ENCODE measurements at places on chromosomes 3 and 15.

- DNase-seq: no peak
Measured at GRCh38 chr15:63191895-63192618, 2.7 kb downstream of the RAB8B start.

DNA sequence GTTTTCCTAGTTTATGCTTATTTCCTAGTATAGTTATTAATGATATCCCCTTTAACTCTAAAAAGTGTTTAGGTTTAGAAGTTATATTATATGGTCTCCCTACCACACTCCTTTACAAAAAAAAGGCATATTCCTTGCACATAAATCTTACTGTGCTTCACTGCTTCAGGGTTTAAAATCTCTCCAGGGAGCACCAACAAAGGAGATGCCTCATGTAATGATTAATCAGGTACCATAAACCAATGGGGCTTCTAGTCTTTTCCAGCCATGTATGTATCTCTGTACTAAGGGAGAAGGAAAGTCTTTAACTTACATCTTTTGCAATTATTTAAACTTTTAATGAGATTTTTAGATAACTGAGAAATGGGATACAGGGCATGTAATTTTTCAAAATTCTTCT lies 91.5 kb upstream of the RBMS3 start:
- DNase-seq: no peak

- no peak for DNase-seq
Measured at GRCh38 chr3:127366383-127366782, 78.5 kb upstream of the PRR20G start.

DNA sequence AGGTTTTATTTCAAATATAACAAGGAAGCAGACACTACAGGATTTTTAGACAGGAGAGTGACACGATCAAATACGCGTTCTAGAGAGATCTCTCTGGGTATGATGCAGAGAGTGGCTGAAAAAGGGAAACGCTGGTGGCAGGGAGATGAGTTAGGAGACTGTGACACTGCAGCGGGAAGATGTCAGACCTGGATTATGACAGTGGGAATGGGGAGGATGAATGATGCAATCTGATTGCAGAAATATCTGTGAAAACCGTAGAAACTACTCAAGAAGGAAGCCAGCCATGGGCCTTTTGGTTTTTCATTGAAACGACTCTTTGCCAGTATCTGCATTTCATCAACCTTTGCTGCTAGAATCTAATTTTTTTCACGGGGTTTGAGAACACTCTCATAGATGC lies 157.9 kb downstream of the FAM43A start:
- no peak for DNase-seq

GRCh38 chr3:70840106-70840870 lies 527.9 kb upstream of the MDFIC2 start:
- DNase-seq: no peak

DNA sequence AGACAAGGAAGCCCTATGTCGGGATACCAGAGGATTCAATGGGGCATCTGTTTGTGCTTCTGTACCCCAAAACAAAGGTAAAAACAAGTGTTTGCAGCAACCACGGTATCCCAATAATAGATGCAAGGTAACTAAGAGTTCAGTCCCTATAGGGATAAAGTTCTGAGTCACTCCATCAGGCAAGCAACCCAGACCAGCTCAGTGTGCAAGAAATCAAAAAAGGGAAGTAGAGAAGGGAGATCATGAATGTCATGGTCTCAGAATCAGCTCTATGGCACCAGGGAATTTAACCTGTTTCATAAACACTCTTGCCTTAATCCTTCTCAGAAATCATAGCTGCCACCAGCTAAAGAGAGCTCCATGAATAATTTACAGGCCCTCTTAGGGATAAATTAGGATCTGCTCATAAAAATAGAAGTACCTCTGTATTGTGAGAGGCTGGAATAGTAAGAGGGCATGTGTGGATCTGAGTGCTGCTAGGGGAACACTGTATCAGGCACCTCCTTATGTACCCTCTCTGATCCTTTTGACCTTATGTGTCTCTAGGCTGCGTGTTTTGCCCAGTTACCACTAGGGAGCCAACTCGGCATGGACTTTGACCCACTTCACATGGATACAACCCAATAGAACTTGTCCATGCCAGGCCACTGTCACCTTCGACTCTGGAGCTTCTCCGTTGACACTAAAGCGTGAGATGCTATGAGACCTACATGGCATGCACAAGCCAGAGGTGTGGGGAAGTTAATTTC lies 754.6 kb downstream of the AGBL1 start:
- no peak for DNase-seq

DNA sequence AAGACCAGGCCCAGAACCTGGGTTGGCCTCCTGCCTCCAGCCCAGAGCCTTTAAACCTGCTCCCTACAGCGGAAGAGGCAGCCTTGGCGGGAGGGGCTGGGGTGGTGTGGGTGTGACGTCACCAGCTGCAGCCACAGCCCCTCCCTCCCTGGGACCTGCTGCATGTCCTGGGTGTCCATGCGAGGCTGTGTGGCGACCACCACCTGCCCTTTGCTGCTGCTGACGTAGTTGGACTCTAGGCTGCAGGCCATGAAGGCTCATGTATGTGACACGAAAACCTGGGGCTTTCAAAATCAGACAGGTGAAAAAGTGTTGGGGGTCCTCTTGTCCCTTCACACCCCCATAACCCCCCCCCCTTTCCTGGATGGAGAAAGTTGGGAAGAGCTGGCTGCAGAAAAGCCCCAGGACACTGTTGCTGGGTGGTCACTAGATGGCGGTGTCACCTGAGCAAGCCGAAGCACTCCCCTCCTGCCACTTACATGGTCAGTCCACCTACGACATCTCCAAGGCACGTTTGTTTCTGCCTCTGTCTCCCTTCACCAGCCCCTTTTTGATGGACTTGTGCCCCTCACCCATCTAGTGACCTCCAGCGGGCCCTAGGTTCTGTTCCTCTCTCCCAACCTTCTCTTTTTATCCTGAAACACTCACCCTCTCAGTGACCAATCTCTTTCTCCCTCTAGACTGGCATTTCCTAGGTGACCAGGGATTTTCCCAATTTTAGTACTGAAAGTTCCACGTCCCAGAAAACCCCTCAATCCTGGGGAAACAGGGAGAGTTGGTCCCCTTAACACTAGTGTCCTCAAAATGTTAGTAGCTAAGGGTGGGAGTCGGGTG lies 35.2 kb downstream of the SLC6A20 start:
- peak; percentile 1 for DNase-seq

DNA sequence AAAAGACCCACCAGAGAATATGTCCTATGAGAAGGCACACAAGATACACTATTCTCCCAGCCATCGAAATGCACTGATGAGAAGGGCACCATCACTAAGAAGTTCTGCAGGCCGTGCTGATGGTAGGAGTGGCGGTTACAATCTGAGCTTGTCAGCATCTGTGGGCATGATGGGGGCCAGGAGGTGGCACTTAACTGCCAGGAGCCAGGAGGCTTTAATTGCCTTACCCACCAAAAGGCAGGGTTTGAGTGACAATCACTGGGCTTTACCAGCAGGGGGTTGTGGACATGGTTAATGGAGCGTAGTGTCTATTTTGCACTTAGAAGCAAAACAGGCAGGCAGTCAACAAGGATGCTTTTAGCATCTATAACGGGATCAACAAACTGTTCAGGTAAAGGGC lies 16.0 kb upstream of the SQOR start:
- DNase-seq: no peak

DNA sequence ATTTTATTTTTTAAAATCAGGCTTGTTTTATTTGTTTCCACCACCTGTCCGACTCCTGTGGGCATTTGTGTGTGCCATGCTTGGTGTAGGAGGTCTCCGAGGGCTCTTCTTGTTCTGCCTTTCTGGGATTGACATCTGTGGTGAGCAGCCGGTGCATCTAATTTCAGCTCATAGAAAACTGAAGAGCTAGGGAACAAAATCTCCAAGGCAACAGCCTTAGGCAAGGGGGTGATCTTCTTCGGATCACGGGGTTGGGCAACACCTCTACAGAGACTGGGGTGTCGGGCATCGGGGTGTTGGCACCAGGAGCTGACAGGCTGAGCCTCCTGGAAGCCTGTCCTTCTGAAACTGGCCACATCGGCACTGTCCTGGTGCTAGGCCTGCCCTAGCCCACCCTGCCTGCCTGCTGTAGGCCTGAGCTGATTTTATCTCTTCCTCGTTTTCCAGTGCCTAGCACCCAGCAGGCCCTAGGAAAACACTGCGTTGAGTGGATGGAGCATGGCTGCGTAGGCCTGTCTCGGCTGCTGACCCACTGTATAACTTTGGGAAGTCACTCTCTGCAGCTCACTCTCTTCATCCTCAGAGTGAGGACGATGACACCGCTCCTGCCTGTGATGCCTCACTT lies 10.3 kb downstream of the CHCHD6 start:
- no peak for DNase-seq

GRCh38 chr15:56786966-56787365 lies 53.7 kb upstream of the ZNF280D start:
- no peak for DNase-seq

GRCh38 chr15:67824197-67824968 lies 926 bp upstream of the SKOR1 start:
- no peak for DNase-seq

GRCh38 chr3:44419923-44420650 lies 57.4 kb downstream of the ZNF445 start:
- DNase-seq: no peak

- no peak for DNase-seq
Measured at GRCh38 chr3:71444028-71444860, 139.3 kb downstream of the FOXP1 start.

DNA sequence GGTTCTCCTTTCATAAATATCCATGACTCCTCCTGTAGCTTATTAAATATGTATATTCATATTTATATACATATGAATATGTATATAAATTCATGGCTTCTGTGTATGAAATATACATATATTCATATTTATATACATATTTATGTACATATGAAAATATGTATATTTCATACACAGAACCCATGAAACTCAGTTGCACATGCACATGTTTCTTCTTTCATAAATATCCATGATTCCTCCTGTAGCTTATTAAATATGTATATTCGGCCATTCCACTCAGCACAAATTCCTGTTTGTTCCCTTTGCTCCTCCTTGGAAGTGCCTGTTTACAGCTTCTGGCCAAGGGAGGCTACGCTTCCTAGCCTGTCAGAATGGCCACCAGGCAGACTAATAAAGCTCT lies 221.6 kb downstream of the IL5RA start:
- no peak for DNase-seq

GRCh38 chr15:61379005-61379404 lies 149.9 kb upstream of the RORA start:
- no peak for DNase-seq

GRCh38 chr3:169289273-169289672 lies 374.2 kb downstream of the MECOM start:
- no peak for DNase-seq

DNA sequence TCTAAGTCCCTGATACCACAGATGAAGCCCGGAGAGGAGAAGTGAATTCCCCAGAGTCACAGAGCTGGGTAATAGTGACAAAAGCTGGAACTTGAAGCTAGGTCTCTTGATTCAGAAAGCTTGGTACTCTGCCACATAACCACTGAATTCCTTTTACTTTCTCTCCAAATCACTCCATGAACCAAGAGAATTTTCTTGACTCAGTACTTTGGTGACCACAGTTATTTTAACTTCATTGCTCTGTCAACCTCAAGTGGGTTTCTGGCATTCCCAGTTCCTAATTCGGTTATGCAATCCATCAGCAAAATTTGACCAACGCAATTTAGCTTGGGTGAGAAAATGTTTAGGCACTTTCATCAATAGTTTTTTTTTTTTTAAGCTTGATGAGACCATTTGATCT lies 61.0 kb upstream of the PPARG start:
- DNase-seq: no peak

GRCh38 chr3:5128849-5129248 lies 6.8 kb downstream of the ARL8B start:
- DNase-seq: no peak

- DNase-seq: no peak
Measured at GRCh38 chr3:182710557-182711157, 82.6 kb upstream of the ATP11B start.

- DNase-seq: no peak
Measured at GRCh38 chr15:43775411-43775965, 1.3 kb downstream of the ELL3 start.

GRCh38 chr15:29970402-29970695 lies 112.4 kb upstream of the GOLGA8J start:
- DNase-seq: no peak

DNA sequence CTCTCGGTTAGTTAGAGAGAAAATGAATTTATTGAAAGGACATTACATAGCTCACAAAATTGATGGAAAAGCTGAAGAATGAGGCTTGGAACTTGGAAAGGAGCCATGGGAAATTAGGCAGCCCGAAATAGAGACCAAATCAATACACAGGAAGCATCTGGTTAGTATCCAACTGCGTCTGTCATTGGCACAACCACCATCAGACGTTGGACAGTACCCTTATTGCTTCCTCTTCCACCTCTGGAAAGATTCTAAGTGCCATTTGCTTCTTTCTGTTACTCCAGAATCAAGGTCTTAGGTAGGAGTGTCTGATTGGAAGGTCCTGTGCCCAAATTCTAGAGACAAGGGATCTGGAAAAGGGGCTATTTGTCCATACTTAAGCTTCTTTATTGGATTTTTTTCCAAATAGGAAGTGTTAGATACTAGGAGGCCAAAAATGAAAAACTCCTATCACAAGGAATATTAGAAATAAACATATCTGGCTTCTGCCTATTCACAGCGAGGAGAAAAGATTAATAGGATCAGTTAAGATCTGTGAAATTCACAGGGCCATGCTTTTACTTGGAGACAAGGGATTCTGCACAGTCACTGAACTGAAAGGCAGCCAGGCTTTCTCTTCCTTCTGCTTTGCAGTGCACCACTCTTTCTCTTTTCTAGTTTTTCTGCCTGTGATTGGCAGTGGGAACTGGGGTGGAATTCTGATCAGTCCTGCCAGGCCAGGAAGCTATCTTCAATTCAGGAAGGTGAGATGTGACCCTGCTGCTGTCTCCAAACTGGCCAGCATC lies 10.7 kb upstream of the HACD2 start:
- DNase-seq: peak; percentile 14

DNA sequence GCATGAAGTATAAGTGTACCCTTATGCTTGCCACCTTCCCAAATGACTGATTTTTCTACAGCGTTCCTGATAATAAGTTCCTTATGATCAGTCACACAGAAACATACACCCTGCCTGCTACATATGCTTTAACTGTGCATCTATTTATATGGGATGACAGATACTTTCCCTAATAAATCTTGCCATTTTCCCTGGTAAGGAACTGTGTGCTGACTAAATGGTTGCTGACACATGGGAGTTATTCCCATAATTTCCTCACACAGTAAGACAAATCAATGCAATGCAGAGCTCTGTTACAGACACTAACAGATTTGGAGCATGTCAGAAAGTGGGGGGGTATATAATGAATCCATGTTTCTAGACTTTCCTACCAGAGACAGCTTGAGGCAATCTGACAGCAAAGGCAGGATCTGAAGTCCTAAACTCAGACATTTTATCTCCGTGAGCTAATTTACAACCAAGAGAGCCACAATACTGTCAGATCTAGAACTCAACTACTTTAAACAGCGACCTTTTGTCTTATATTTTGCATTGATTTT lies 86.9 kb upstream of the TCF12 start:
- DNase-seq: peak; percentile 58

- no peak for DNase-seq
Measured at GRCh38 chr15:49328941-49329340, 94.1 kb upstream of the FGF7 start.
